ENCODE measurements at places on chromosomes 16 and 17.

DNA sequence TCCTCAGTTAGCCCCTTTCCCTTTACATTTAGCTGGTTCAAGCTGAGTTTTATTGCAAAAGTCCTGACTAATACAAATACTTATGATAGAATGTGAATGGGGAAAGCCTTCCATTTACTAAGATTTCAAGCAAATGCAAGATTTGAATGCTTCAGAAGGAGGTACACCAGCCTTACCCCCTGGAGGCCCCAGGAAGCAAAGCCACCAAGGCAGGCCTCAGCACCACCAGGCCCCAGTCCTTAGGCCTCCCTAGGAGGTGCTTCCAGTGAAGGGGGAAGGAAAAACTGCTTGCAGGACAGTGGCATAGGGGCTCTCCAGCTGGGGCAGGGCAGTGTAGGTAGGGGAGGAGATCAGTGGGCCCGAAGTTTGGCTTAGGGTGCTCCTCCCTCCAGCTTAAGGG, 7.3 kb upstream of the PRPSAP2 start:
- no peak for DNase-seq

GRCh38 chr16:29982560-29983419, 9.1 kb downstream of the TAOK2 start:
- no peak for DNase-seq

DNA sequence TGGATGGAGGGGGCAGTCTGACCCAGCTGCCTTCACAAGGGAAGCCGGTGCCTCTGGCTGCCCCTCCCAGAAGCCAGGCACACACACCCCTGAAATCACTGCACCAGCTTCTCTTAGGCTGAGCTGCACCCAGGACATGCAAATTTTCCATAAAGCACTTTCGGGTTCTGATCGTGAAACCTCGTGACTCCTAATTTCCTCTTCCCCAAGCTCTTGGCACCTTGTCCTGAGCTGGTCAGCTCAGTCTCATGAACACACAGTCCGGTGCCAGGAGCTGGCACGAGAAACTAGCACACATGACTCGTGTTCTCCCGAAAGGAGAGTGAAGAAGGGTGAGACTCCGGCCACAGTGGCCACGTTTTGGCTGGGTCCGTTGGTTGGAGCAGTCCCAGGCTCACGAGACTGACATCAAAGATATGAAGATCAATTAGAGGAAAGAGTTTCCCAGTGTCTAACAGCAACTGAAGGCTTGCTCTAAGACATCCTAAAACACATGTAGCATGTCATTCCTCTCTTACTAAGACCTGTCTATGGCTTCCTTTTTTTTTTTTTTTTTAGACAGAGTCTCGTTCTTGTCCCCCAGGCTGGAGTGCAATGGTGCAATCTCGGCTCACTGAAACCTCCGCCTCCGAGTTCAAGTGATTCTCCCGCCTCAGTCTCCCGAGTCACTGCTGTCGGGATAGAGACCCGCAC, 9.2 kb upstream of the ABR start:
- no peak for DNase-seq

GRCh38 chr17:73553311-73553710, 90.9 kb downstream of the SDK2 start:
- no peak for DNase-seq

DNA sequence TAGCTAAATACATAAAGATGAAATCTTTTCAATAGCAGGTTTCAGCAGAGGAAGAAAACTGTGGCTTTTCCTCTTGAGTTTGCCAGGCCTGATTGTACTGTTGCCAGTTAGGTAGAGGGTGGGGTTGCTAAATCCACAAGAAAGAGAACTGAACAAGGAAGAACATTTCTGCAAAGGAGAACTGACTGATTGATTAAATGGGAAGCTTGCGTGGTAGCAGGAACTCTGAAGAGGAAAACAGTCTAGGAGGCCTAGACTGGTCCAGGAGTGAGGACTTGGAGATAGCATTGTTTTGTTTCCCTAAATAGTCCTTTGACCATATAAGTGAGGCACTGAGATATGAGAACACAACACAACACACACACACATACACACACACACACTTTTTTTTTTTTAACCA, 18.8 kb downstream of the LRRC36 start:
- DNase-seq: no peak

DNA sequence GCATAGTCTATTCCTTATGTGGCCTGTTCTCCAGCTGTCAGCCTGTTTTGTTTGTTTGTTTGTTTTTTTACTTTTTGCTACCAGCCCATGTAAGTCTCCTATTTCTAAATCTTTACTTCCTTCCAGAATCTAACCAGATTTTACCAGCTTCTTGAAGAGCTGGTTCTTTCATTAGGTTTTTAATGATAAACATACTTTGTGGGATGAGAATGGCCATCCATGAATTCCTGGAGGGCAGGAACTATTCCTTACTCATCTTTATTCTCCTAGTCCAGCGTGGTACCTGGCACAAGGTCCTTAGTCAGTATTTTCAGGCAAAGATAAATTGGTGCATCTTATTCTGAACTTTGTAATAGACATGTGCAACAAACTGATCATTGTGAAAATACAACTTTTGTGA, 17.3 kb downstream of the RSPRY1 start:
- DNase-seq: no peak

DNA sequence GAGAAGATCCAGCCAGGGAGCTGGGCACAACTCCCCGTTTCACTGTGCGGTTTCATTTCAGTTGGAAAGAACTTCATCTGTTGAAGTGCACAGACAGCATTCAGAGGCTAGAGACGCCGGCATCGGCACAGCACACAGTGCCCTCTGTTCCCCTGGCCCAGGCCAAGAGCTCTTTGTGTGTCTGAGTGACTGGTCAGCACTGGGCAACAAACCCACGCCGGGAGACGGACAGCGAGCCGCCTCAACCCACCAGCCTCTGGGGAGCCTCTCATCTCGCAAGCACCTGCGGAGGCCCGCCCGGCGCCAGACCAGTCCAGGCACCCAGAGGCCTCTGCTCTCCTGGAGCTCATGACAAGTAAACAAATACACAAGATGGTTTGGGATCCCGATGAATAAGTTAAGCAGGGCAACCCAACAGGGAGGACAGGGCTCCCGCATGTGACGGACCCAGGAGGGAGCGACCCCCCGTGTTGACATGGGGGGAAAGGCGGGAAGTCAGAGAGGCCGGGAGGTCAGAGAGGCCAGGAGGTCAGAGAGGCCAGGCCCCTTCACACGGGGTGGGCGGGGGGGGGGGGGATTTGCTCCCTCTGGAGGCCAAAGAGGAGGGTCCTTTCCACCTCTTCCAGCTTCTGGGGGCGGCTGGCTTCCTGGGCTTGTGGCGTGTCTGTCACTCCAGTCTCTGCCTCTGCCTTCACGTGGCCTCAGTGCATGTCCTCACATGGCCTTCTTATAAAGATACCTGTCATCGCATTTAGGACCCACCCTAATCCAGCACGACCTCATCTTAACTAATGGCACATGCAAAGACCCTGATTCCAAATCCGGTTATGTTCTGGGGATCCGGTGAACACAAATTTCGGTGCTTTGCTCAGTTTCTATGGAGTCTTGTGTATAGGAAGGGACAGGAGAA, 25.8 kb upstream of the KLHDC4 start:
- DNase-seq: no peak

GRCh38 chr16:46743232-46743719, 4.9 kb downstream of the MYLK3 start:
- DNase-seq: no peak

DNA sequence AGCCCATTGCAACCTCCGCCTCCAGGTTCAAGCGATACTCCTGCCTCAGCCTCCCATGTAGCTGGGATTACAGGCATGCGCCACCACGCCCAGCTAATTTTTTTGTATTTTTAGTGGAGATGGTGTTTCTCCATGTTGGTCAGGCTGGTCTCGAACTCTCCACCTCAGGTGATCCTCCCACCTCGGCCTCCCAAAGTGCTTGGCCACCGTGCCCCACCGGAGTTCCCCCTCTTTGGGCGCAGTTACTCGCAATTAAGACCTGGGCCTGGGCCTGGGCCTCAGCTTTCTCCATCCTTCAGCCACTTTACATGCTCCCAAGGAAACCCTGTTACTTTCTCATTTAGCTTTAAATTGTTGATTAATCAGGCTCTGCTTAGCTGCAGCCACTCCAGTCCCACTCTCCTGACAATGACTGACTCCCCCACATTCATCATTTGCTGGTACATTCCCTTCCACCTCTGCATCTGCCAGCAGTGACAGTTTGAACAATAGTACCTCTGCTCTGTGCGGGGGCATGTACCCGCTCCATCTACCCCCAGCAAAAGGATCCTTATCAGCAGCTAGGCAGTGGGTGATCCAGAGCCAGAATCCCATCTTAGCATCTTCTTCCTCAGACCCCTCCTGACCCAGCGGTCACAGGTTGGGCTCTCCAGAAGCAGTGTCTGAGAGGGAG, 47.2 kb upstream of the SLC47A1 start:
- no peak for DNase-seq

DNA sequence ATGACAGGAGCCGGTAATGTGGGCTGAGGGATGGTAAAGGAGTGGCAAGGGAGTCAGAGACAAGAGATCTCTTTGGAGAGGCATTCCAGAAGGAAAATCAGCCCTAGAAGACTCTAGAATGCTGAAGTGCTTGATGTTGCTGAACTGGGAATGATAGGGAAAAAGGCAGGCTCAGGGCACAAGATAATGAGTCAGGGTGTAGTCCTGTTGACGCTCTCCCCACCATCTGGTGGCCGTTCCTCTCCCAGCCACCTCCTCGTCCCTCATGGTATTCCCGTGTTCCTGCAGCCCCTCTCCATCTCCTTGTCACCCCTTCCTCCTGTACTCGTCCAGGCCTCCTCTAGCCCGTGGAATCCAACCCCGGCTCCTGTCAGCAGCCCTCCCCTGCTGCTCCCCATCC, 11.1 kb upstream of the ALDOA start:
- DNase-seq: no peak

GRCh38 chr16:50093607-50094539, 28.1 kb downstream of the HEATR3 start:
- DNase-seq: no peak

DNA sequence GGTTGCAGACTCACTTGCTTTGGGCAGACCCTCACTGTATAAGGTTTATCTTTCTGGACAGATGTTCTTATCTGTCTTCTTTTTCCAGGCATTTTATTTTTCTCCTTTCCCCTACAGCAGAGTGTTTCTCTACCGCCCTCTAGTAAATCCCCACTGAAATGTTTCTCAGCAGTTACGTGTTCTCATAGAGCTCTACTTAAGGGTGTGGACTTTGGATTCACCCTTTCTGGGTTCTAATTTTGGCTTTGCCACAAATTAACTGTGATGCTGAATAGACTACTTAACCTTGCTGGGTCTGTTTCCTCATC, 2.0 kb downstream of the ADAT1 start:
- no peak for DNase-seq

- no peak for DNase-seq
These were observed 80.1 kb downstream of the ABCC6 start for GRCh38 chr16:16143038-16143763.

DNA sequence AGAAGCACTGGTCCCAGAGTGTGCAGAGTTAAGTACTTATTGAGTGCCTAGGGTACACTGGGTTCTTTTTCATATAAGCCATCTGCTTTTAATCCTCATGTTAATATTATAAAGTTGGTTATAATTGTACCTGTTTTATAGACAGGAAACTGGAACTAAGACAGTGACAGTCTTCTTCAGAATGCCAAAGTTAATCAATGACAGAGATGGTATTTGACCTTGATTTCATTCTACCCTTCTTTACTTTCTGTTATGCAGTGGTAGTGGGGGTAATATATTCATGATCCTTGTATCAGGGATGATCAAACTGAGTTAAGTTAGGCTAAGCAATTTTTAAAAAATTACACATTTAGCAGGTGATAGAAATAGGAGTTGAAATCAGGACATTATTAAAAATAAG, 108.6 kb upstream of the GOT2 start:
- no peak for DNase-seq

GRCh38 chr17:40363111-40363827, 1.3 kb downstream of the GJD3 start:
- no peak for DNase-seq

- no peak for DNase-seq
These were observed 143.7 kb upstream of the GNAO1 start for GRCh38 chr16:56047307-56048234.

GRCh38 chr17:2392252-2393173, 8.3 kb downstream of the MNT start:
- peak; percentile 97 for DNase-seq

DNA sequence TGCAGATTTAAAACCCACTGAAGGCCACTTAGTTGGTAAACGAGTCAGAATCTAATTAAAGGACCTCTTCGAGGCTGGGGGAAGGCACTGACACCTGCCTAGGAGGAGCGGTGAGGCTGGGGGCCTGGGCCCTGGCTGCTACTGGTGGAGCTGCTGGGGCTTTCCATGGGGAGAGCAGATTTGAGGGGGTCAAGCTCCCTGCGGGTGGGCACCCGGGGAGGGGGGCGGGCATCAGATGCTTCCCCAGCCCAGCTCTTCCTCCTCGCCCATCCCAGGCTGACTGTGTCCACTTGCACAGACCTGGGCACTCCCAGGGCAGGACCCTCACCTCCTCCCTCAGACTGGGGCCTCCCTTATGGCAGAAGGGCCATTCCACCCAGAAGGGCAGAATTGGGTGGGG, 19.0 kb downstream of the SRCIN1 start:
- DNase-seq: no peak

- DNase-seq: no peak
These were observed 10.1 kb downstream of the THRA start for GRCh38 chr17:40072735-40073346.

DNA sequence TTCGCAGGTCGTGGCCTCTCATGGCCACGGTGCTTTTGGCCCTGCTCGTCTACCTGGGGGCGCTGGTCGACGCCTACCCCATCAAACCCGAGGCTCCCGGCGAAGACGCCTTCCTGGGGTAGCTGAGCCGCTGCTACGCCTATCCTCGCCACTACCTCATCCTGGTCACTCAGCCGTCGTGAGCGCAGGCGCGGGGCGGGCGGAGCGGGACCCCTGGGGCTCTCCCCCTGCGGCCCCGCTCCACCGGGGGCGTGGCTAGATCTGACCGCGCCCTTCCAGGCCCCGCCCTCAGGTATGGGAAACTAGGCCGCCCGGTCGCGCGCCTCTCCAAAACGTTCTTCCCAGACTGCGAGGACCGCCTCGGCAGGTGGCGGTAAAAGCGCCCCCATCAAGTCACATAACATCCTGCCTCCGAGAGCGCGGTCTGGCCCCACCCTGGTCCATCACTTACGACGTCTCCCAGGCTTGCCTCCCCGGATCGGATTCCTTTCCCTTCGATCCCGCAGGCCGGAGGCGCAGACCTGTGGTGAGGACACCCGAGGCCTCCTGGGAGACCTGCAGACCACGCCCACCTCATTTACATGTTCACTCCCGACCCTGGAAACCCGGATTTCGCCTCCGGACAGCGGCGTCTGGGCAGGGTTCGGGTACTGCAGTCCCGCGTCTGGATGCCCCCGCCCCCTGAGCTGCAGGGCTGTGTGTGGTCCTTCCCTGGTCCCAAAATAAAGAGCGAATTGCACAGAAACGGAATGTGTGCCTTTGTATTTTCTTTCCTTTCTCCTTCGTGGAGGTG, 91.5 kb upstream of the TMEM97 start:
- DNase-seq: no peak

GRCh38 chr17:13160296-13160695, 142.5 kb upstream of the ELAC2 start:
- no peak for DNase-seq

GRCh38 chr17:83155128-83156121, 76.0 kb downstream of the METRNL start:
- DNase-seq: no peak

- DNase-seq: no peak
These were observed 11.4 kb downstream of the HLF start for GRCh38 chr17:55275894-55276804.

GRCh38 chr17:74952431-74953133, 16.9 kb downstream of the OTOP3 start:
- DNase-seq: no peak

GRCh38 chr16:64742455-64743223, 379.2 kb downstream of the CDH11 start:
- no peak for DNase-seq

- DNase-seq: no peak
These were observed 58.0 kb downstream of the AIPL1 start for GRCh38 chr17:6376931-6377361.
